ENCODE measurements at places on chromosomes 6 and 20.

GRCh38 chr6:92564376-92564775 lies 855.0 kb downstream of the EPHA7 start:
- DNase-seq = no peak

DNA sequence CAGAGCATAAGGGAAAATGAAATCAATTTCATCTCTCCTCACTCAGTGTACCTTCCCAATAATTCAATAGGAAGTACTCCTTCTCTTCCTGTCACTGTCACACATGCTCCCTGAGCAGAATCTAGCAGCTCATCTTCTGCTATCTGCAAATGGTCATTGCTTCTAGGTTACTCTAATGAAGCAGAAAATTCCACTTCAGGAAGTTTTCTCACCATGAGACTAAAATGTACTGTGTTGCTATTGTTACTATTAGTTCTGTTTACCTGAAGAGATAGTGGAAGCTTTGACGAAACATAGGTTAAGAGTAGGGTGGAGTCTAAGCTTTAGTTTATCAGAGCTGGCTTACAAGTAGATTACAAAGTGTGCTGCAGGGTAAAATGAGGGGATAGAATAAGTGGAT lies 52.8 kb downstream of the RFX6 start:
- DNase-seq = no peak

GRCh38 chr6:163165922-163166321 lies 248.6 kb upstream of the QKI start:
- no peak for DNase-seq

DNA sequence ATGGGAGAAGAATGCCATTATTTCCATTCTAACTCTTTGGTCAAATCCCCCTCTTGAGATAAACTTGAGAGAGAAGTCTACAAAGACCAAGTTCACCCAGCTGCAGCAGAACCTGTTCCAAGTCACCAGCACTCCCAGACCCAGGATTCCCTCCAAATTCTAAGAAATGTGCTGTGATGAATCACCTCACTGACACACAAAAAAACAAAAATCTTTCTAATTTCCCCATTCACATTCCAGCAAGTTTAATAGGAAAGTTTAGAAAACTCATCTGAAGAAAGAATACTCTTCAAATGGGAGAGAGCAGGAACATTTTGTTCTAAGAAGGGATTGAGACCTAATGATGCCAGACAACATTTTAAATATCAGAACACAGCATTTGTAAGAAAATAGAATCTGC lies 213.6 kb upstream of the PLCB4 start:
- peak; percentile 61 for DNase-seq

DNA sequence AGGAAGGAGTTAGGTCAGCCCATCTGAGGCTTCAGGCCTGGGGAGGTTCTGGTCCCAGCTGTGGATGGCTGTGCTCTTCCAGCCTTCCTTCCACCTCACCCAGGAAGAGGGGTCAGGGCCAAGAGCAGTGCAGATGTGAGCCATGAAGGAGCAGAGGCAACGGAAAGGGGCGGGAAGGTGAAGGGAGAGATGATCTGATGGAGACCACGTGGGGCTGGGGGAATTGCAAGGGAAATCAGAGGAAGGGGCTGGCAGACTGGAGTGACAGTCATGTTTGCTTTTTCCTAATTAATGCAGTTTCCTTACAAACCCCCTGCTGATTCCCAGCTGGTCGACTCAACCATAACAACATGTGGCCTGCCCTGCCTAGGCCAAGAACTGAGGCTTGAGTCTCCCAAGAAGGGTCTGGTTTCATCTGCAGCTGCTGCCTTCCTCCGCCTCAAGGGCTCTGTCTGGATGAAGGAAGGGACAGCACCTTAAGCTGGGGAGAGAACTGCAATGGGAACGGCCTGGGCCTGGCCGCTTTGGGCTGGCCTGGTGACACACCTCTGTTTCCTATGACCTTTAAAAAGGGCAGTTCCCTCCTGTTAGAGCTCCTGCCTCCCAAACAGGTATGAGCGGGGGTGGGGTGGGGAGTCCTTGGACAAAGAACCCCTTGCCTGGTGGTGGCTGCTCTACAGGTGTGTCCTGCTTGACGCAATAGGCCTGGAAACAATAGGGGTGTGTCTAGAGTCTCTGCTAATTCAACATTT lies 7.8 kb upstream of the MRPS18A start:
- no peak for DNase-seq

DNA sequence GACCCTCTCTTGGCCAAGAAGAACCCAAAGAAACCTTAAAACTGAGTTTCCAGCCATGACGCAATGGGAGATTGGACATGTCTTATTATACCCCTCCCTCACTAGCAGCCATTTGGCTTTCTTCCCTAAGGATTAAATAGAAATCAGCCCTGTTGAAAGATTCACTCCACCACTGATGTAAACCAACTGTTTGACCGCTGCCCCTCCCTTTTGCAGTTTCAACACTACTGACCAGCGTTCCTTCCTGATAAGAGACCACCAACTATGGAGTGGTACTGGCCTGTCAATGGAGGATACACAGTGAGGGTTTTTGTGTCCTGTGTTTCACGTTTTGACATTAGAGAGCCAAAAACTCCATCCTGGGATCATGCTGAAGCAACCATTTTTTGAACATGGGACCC lies 53.2 kb upstream of the CD2AP start:
- no peak for DNase-seq

DNA sequence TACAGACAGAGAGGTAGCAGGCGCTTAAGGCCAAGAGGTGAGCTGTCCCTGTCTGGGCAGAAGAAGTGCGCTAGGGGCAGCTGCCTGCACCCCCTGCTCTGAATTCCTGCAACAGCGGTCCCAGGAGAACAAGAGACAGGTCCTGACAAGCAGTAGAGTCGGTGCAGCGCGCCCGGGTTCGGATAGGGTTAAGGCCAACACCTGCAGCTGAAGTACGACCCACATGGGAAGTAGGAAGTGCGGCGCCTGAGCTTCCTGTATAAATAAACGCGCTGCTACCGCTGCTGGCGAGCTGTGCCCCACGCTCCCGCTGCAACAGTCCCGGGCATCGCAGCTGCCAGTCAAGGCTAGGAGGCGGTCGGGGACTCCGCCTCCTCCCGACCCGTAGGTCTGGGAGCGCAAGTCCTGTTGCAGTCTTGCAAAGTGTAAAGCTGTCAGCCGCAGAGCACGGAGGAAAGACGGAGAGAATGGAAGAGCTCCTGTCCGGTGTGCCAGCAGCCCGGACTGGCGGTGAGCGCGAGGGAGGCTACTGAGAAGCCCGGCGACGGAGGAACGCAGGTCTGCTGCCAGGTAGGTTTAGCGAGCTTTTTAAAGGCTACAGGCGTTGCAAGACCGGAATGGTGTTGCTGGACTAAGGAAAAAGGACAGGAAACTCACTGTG lies at the start of gene RNF144B:
RNF144B (plus strand) TSS at position 290 of the 661 bp plus-strand sequence. CDS start 12,185 bp downstream, outside the sequence.
- peak; percentile 61 for DNase-seq

DNA sequence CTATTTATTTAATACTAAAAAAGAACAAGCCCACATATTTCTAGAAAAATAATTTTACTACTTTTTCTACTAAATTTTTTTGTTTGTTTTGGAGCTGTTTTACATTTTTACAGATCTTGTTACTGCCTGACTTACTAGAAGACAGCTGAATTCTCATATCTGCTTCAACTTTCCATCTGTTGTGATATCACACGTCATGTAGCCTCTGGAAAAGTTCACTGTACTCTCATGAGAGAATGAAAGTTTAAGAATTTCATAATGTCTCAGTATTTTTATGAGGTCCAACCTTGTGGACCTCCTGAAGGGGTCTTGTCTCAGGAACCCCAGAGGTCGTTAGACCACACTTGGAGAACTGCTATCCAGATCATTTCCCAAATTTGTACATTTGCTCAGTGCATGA lies 81.7 kb upstream of the MTHFD1L start:
- DNase-seq = no peak

- DNase-seq = no peak
These were observed 42.3 kb downstream of the STK38 start for GRCh38 chr6:36504982-36505381.

- no peak for DNase-seq
These were observed 51.3 kb upstream of the SAMD3 start for GRCh38 chr6:130274007-130274406.
